ENCODE measurements at places on chromosomes 5 and 9. TPM values are rescaled to one million over a fixed set of nuclear protein-coding genes. Genes with fewer than 3 reads are reported as not detected.
A peak's percentile ranks its signal among the peaks of the same experiment; 100 is the strongest.

TSSK1B gene
- not detected for total RNA-seq

C9orf153 gene
- total RNA-seq, result 0.95 TPM

PRR16 gene
- 0.95 TPM for total RNA-seq

WNT8A gene
- not detected for total RNA-seq

NUTM2G gene
- not detected for total RNA-seq

TNC gene
- 18.5 TPM for total RNA-seq

SPINK6 gene
- total RNA-seq, result not detected

KCNV2 gene
- total RNA-seq, result not detected

CYSRT1 gene
- 0.59 TPM for total RNA-seq

CCL27 gene
- not detected for total RNA-seq

GALNT12 gene
- 23.2 TPM for total RNA-seq

DNA sequence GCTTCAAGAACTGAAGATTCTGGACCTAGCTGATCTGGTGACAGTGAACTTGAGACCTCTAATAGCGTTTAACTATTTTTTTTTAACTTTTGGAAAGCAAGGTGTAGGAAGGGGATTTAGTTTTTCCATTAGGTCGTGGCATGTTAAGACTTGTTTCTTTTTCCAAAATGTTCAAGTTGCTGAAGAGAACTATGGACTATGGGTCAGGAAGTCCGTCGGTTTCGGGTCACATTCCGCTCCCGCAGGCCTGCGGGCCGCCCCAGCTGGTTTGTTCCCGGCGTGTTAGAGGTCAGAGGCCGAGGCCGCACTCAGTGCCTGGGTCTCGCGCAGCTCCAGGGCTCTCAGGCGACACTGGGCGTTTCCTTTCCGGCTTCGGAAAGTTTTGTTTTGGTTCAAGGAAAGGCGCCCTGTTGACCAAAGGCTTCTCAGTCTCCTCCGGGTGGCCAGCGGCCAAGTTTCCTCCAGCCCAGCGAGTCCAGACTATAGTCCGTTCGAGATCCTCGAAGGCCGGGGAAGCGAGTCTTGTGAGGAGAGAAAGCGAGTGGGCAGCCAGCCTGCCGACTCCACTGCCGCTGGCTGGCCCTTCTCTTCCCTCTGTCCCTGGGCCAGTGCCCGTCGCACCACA lies 586 bp upstream of the FCHO2 start:
- peak; percentile 92 for DNase-seq

- DNase-seq, result no peak
Observed at GRCh38 chr9:135914921-135915320, 7.6 kb upstream of the CAMSAP1 start.

GRCh38 chr5:81729276-81729675 lies 21.6 kb downstream of the SSBP2 start:
- DNase-seq, result no peak

- no peak for DNase-seq
Observed at GRCh38 chr9:129714511-129715061, 38.3 kb downstream of the PTGES start.

DNA sequence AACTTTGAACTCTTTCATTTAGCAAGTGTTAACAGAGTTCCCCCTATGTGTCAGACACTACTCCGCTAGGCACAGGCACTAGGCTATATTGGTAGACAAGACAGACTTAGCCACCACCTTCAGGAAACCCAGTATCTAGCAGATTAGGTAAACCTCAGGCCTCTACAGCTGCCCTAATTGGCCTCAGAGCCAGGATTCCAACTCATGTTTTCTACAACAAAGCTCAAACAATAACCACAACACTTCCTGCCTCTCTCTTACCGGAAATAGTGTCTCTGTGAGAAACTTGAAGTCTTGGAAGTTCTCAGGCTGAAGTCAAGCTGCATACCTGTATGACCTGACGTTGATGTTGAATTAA lies 116.6 kb upstream of the SLC44A1 start:
- DNase-seq, result no peak

DNA sequence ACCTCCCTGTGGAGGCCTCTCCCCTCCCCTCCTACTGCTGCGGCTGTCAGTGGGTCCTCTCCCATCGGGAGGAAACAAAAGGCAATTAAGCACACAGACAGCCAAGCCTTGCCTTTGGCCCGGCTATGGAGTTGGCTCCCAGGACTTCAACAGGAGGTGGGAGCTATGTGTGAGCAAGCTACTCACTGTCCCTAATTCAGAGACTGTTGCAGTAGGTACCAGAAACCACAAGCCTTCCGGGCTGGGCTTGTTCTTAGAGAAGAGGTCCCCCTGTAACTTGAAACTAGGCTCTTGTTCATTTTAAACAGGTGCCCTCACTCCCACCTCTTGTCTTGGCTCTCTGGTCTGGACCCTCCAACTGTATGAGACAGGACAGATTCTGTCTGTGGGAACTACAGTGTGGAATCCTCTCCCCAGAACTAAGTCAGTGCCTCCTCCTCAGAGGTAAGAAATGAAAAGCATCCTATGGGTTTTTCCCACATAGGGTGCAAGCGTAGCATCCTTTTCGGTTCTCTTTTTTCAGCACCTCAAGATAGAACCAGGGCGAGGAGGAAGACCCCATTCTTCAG lies 561.1 kb downstream of the EBF1 start:
- no peak for DNase-seq

DNA sequence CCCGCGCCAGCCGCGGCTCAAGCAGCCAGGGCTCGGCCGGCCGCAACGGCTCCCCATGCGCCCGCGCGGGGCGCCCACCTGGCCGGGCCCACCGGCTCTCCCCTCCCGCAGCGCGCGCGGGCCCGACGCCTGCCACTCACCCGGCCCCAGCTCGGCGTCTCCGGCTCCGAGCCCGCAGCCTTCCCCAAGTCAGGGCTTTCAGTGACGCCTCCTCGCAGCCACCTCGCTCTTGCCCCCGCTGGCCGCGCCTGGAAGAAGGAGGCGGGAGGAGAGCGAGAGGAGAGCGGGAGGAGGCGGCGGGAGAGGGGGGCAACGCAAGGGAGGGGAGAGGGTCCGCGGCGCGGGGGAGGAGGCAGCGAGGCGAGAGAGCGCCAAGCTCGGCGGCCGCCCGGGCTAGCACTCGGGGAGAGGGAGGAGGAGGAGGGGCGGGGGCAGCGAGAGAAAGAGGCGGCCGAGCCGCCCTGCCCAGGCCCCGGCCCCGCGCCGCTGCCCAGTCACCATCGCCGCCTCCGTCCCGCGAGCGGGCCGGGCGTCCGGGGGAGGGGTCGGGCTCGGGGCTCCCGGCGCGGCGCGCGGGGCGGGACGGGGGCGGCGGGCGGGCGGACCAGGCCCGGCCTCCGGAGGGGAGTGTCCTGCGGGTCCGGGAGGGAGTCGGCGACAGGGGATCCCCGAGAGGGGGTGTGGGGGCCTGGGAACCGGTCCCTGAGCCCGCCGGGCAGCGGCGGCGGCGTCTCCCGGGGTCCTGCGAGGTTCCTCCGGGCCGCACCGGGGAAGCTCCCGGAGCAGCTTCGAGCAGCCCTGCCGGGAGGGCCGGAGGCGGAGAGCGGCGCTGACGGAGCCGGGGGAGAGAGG lies at the start of gene LHFPL2:
Gene LHFPL2 (minus strand): TSS at position 414 of the 852 bp plus-strand sequence. CDS start 138,559 bp downstream, outside the sequence.
- peak; percentile 79 for DNase-seq

- DNase-seq, result no peak
Observed at GRCh38 chr9:124766815-124767554, 4.1 kb downstream of the NR6A1 start.

GRCh38 chr5:162107591-162107990 lies 40.0 kb downstream of the GABRG2 start:
- DNase-seq, result no peak

DNA sequence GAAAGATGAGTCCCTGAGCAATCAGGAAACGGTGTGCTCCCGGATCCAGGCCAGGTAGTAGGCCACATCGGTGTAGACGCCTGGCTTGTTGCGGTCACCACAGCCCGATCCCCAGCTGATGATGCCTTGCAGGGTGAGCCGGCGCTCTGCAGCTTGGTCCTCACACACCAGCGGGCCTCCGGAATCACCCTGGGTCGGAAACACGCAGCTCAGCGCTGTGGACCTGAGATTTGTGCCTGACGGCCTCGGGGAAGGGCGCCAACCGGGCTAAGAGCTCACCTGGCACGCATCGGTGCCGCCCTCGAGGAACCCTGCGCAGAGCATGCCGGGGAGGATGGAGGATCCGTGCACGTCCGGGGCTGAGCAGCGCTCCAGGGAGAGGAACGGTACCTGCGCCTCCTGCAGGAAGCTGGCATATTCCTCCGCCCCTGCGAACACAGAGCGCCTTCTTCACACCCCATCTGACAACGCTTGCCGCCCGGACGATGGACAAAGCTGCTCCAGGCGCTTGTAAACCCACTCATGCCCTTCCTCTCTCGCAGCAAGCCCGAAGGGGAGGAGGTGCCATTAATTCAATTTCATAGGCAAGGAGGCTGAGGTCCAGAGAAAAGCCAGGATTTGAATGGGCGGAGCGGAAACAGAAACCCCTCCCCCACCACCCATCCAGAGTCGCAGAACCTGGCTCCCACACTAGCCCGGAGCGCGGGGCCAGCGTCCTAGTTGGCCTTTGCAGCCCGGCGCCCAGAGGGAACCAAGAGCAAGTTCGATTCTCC lies 2.0 kb upstream of the PFN3 start:
- DNase-seq, result peak; percentile 84

DNA sequence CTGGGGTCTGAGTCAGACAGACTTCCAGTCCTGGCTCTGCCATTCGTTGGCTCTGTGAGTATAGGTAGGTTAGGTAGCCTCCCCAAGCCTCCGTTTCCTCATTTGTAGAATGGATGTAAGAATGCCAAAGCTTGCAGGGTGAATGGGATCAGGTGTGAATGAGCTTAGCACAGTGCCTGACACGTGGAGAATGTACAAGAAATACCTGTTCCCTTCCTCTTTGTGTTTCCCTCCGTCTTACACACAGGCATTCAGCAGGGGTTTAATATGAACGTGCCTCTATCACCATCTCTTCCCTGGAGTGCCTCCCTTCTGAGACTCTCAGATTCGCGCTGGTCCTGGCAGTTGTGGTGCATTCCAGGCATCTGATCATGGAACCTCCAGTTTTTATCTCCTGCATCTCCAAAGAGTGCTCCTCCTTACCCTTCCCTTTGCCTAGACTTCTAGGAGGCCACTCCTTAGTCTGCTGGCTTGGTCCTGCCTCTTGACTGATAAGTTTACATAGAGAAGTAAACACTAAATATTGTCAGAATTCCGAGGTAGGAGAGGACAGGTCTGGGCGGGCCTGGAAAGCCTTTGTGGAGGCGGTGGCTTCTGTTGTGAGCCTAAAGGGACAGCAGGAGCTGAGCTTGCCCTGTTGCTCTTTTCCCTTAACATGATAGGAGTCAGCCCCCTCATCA lies 199.4 kb downstream of the AOPEP start:
- peak; percentile 53 for DNase-seq

DNA sequence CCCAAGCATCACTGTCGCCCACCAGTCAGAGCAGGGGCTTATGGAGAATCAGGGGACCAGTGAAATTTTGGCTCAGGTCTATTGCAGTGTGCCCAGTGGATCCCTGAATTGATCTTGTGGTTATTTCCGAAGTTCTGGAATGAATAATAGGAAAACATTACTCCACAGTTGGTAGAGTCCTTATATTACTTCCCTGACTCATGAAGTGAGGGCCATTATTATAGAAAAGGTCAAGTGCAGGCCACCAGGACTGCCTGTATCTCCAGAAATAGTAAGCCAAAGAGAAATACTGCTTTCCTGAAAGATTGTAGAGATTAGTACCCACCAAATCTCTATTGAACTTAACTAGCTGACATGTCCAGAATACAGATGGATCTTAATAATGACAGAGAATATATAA lies 335.0 kb downstream of the NPR3 start:
- no peak for DNase-seq

DNA sequence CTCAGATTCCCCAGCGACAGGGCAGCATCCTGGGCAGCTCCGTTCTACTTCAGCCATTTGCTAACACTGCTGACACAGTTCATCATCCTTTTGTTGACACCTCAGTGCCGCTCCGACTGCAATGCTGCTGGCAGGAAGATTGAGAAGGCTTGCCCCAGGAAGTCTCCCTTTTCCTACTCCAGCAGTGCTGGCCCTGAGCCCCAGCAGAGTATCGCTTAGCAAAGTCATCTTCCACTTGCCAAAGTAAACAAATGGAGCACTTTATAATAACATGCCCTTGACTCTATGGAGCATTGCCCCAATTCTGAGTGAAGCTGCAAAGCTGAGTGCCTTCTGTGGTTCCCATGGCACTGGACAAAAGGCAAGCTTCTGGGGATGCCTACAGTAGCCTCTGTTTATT lies 32.2 kb downstream of the PRLR start:
- peak; percentile 82 for DNase-seq

- DNase-seq, result no peak
Observed at GRCh38 chr5:9653811-9654210, 23.7 kb upstream of the TAS2R1 start.

DNA sequence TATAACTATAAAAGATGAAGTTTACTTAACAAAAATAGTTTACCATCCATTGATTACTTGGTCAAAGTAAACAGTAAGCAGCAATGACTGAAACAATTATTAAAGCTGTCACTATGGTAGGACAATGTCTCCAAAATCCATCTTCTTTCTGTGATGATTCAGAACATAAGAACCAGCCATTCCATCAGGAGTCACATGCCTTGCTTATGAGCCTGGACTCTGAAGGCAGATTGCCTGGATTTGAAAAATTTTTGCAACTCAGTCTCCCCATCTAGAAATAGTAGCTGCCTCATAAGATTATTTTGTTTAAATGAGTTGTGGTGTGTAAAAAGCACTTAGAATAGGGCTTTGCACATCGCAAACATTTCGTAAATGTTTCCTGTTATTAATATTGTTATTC lies 136.2 kb downstream of the LIFR start:
- DNase-seq, result no peak

- DNase-seq, result no peak
Observed at GRCh38 chr5:172529896-172530295, 75.6 kb upstream of the SH3PXD2B start.

- no peak for DNase-seq
Observed at GRCh38 chr5:158423623-158424200, 564.8 kb upstream of the CLINT1 start.

DNA sequence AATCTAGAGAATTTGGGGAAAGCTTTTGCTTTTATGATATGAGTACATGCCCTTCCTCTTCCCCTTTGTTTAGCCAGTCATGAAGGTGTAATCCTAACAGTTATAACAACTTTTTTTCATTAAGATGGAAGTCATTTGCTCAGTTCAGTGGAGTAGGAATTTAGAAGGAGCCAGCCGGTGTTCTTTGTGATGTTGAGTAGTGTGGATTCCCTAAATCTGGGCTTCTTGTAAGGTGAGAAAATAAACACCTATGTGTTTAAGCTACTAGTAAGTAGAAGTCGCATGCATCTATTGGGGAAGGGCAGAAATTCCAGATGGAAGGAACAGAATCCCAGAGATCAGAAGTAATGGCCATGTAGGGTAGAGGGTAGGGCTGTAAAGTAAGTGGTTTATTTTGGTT lies 13.6 kb upstream of the CNTLN start:
- DNase-seq, result no peak

GRCh38 chr5:155094455-155094854 lies 80.9 kb downstream of the KIF4B start:
- no peak for DNase-seq

- DNase-seq, result no peak
Observed at GRCh38 chr5:147554261-147554817, 44.5 kb upstream of the DPYSL3 start.

GRCh38 chr5:159440235-159440634 lies 109.9 kb upstream of the IL12B start:
- no peak for DNase-seq

GRCh38 chr9:21611891-21612290 lies 129.8 kb upstream of the IFNE start:
- no peak for DNase-seq

Data from lower lobe of right lung (tissue), 2 donors.